ENCODE measurements at places on chromosomes 3 and 15.
A peak's percentile ranks its signal among the peaks of the same experiment; 100 is the strongest.

DNA sequence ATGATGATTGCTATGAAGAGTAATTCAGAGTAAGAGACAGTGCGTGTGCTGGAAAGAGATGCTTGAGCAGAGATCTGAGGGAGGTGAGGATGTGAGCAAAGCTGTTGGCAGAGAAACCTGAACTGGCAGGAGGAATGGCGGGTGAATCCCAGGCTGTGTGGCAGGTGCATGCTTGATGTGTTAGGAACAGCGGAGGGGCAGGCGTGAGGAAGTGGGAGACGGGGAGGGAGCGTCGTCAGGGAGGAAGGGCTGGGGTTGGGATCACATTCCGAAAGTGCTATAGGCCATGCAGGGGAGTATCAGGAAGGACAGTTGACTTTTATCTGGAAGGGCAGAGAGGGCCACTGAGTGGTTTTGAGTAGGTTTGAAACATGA lies 8.6 kb downstream of the GABRA5 start:
- DNase-seq, result no peak

- no peak for DNase-seq
Measured at GRCh38 chr15:63083044-63083443, 38.6 kb upstream of the LACTB start.

GRCh38 chr3:141266797-141267555 lies 35.4 kb downstream of the PXYLP1 start:
- peak; percentile 25 for DNase-seq

DNA sequence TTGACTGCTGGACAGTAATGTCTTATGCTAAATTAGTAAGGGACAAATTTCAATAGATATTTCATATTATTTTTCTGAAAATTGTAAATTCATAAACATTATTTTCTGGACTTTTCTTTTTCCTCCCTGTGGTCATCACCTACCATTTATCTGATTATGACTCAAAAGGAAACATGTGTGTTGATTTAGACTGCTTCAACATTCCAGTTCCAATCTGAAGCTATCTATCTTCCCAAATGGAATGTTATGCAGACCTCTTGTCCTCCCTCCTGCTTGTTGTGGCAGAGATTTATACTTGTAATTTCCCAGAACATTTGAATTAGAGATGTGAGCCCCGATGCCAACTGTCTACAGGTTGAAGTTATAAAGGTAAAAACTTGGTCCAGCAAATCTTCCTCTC lies 803.4 kb downstream of the TUSC7 start:
- no peak for DNase-seq

DNA sequence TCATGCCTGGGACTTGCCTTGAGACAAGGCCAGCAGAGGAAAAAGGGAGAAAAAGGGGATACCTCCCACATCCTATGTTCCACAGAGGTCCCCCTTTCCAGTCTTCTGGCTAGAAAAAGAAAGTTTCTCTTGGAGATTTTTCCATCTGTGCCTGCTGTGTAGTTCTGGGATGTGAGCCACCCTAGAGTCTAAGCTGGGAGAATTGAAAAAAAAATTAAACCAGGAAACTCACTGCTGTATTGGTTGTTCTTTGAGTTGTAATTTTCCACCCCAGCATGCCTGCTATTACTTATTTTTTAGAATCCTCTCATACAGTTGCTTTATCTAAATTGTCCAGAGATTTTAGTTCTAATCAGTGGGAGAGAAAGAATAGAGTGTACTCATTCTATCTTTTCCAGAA lies 68.4 kb downstream of the SV2B start:
- DNase-seq, result no peak

DNA sequence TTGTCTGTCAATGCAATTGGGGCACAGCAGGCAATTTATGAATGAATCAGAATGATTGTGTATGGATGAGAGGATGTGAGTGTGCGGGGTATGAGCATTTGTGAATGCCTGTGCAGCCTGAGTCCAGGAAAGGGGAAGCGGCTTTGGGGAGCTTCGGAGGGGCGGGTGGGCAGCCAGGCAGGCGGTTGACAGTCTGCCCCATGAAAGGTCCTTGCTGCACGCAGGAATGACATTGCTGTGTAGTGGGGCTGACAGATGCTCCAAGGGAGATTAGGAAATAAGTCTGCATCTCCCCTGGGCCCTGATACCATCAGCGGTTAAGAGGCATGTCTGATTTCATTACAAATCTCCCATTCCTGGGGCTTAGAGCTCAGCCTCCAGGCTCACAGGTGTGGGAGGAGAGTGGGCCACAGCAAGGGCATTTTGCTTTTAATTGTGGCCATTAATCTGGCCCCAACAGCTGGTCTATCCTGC lies 26.4 kb upstream of the TSPAN3 start:
- DNase-seq, result no peak

- no peak for DNase-seq
Measured at GRCh38 chr15:62362608-62363007, 197.5 kb upstream of the C2CD4B start.

DNA sequence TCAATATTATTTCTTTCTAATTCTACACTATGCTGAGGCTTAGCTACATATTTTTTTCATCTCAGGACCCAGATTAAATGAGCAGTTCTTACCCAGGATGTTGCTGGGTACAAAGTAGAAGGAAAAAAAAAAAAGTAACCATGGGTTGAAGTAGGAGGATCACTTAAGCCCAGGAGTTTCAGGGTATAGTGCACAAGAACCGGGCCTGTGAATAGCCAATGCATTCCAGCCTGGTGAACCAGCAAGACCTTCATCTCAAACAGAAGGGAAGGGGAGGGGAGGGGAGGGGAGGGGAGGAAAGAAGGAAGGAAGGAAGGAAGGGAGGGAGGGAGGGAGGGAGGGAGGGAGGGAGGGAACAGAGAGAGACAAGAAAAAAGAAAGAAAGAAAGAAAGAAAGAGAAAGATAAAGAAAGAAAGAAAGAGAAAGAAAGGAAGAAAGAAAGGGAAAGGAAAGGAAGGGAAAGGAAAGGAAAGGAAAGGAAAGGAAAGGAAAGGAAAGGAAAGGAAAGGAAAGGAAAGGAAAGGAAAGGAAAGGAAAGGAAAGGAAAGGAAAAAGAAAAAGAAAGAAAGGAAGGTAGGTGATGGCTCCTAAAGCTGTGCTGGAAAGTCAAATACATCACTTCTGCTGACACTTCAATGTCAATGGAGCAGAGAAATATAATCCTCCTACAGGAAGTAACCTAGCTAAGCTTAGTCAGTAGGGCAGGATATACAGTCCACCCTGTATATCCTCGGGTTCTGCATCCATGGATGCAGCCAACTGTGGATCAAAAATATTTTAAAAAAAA lies 206.8 kb upstream of the TGFBR2 start:
- no peak for DNase-seq

DNA sequence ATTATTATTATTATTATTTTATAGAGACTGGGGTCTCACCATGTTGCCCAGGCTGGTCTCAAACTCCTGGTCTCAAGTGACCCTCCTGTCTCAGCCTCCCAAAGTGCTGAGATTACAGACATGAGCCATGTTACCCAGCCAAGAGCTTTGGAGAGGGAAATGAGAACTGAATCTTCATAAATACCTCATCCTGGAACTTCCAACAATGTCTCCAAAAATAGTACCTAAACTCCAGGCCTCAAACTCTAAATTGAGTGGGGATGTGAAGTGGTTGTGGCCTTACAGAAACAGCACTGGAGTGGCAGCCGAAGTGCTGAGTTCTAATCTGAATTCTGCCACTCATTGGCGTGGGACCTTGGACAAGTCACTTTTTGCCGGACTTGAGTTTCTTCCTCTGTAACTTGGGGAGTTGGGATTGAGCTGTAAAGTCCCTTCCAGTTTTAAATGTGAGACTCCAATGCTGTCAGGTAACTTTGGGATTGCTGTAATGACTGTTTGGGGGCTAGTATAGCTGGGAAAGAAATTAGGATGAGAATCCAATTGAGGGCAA lies 10.0 kb upstream of the SRP14 start:
- DNase-seq, result no peak

DNA sequence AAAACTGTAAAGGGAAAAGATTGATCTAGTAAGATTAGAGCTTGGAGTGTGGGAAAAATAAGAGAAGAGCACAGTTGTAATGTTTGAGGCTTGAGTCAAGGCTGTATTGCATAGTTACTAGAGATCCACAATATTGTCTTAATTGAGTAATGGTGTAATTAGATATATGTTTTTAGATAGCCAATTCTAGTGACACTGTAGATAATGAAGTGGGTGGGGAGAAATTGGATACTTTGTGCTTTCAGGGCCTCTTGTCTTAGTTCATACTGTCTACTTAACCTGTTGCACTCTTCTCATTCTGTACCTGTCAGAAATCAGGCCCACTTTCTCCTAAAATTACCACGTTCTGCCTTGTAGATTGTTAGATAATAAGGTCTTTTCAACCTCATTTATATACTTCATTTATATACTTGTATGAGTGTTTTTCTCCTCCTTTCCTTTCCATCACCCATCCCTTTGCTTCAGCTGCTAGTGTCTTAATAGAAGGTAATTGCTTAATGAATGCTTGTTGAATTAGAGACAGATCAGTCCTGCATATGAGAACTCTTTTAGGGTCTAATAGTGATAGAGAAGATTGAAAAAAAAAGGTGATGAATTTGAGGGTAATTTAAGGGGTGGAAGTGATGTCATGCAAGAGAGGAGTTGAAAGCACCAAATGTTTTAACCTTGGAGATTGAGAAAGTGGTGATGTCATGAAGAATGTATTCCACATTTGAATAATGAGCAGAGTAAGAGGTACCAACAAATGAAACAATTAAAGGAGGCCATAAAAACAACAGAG lies 32.0 kb downstream of the PIK3CA start:
- no peak for DNase-seq

DNA sequence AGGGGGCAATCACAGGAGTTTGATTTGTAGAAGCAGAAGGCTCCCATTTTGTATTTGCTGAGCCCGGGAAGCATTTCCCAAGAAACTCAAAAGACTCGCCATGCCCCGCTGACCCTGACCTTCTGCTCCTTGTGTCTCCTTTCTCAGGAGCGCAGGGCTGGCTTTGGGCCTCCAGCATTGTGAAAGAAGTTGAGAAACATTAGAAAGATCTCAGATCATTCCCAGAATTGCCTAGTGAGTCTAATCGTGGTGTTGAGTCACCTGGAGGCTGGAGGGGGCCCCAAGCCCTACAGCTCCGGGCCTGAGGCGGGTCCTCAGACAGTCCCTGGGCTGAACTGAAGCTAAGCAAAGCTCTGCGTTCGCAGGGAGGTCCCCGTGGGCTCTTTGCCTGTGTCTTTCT lies 10.9 kb upstream of the PIGZ start:
- DNase-seq, result no peak

GRCh38 chr3:38084334-38085310 lies 45.6 kb downstream of the DLEC1 start:
- DNase-seq, result peak; percentile 63

- DNase-seq, result no peak
Measured at GRCh38 chr3:115602194-115602593, 21.1 kb upstream of the GAP43 start.

DNA sequence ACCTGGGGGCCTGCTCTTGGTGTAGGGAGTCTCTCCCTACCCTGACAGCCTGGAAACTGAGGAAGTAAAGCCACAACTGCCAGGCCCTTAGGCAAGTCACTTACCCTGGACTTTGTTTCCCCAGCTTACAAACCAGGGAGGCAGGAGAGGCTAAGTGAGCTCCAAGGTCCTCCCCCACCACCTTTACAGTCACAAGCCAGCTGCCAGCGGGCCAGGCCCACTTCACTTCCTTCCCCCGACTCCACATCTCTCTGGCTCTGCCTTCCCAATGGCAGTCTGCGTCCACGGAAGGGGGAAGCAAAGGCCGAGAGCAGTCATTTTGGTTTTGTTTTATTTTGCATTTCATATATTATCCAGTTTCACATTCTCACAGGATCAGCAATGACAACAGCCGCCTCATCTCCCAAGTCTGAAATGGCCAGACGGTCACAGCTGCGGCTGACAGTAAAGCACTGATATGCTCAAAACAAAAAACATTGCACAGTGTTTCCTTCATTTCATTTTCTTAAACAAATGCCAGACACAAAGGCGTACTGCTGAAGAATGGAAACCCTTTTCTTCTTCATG lies 35.7 kb downstream of the RBPMS2 start:
- DNase-seq, result no peak

DNA sequence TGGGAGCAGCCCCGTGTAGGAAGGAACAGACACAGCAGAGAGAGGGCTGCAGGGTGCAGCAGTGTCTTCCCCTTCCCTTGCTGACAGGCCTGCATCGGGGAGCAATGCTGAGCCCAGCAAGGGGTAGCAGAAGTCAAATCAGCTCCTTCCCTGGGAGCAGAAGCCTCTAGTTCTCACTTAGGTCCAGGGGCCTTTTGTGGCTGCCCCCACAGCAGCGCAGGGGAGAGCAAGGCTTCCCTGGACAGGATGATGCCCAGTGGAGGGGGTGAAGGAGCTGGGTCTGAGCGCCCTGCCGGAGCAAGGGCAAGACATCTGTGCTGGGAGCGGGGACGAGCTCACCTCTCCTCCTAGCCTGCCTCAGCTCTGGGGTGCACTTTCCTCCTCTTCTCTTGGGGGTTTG lies 827 bp downstream of the PLCB2 start:
- no peak for DNase-seq

DNA sequence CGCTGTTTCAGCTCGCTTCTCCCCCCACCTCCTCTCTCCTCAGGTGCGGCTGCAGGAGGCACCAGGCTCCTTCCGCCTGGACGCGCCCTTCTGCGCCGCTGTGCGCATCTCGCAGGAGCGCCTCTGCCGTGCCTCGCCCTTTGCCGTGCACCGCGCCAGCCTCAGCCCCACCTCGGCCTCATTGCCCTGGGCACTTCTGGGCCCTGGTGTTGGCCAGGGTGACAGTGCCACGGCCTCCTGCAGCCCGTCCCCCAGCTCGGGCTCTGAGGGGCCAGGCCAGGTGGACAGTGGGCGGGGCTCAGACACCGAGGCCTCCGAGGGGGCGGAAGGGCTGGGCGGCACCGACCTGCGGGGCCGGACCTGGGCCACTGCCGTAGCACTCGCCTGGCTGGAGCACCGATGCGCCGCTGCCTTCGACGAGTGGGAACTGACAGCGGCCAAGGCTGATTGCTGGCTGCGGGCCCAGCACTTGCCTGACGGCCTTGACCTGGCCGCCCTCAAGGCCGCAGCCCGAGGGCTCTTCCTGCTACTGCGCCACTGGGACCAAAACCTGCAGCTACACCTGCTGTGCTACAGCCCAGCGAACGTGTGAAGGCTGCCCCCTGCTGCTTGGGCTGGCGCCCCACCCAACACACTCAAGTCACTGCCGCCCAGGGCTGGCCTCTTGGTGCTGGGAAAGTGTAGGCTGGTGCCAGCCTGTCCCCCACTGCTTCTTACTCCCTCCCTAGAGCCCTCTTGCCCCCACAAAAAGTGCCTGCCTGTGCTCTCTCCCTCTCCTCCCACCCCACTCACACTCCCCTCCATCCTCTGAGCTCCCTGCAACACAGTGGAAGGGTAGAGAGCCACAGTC lies 7.1 kb downstream of the ALG3 start:
- DNase-seq, result no peak

GRCh38 chr15:65327651-65328393 lies 23.3 kb downstream of the RNU5B-1 start:
- DNase-seq, result no peak

Measured in right forelimb (tissue), 1 donor.